ENCODE measurements at places on chromosomes 13 and 19. TPM values are rescaled to one million over a fixed set of nuclear protein-coding genes. Genes with fewer than 3 reads are reported as not detected.

DNA sequence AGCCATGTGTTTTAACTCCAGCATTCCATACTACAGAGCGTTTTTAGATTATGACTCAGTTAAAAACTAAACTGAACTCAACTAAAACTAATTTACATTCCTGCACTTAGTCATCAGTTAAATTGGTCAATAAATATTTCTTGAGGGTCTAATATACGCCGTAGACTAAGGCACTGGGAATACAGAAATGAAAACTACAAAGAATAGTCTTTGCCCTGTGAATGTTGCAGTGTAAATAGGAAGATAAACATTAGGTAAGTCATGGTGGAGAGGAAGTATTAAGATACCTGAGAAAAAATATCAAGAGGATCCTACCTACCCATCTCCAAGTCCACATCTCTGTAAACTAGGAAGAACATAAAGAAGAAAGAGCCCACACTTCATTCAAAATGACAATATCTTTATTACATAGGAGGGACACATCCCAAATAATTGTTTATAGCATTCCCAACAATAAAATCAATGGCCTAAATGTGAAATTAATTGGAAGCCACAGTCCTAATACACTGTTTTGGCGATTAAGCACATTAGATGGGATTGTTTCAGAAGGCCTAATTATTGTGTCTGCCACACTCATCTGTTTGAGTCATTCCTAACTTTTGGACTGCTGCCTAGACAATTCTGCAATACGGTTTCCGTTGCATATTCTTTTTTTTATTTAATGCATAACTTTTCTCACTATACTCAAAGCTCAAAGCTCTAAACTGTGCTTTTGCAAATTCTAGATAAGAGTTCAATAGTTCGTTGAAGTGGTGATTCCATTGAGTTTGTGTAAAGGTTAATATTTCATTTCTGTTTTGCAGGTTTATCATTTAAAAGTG lies 52.9 kb downstream of the MBNL2 start:
- DNase-seq = no peak

DNA sequence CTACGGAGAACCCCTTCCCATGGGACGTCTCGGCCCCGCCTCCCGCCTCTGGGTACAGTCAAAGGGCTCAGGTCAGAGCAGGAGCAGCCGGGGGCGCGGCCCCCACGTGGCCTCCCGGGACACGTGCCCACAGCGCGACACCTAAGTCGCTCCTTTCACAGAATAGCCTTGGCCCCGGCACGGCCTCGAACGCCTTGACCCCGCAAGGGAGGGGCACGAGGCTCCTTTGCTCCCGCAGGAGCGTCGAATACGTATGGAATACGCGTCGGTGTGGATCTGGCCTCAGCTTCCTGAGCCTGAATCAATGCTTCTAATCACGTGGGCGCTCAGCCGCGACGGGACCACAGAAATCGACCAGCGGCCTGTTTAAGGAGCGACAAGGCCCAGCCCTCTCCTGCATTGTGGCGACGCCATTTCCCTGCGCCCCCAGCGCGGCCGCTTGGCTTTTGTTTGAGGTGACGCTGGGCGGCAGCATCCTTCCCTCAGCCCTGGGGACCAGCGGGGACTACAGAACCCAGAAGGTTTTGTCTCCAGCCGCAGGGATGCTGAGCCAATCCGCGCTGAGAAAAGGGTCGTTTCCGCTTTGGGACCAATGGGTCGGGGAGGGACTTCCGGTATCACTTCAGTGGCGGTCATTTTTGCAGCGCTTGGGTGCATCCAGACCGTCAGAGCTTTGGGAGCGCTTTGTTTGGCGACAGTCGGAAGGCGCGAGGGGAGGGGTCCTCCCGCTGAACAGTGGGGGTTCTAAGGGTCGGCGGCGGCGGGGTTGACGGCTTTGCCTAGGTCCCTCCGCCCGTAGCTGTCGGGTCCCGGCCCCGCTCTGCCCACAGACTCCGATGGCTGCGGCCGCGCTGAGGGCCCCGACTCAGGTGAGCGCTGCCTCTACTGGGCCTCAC lies at the start of gene ZIK1:
ZIK1 (plus strand) TSS at position 625 of the 896 bp plus-strand sequence; CDS start at position 837, 212 bp downstream.
- no peak for DNase-seq

GRCh38 chr19:28235606-28236125 lies 977.3 kb downstream of the UQCRFS1 start:
- DNase-seq = no peak

DNA sequence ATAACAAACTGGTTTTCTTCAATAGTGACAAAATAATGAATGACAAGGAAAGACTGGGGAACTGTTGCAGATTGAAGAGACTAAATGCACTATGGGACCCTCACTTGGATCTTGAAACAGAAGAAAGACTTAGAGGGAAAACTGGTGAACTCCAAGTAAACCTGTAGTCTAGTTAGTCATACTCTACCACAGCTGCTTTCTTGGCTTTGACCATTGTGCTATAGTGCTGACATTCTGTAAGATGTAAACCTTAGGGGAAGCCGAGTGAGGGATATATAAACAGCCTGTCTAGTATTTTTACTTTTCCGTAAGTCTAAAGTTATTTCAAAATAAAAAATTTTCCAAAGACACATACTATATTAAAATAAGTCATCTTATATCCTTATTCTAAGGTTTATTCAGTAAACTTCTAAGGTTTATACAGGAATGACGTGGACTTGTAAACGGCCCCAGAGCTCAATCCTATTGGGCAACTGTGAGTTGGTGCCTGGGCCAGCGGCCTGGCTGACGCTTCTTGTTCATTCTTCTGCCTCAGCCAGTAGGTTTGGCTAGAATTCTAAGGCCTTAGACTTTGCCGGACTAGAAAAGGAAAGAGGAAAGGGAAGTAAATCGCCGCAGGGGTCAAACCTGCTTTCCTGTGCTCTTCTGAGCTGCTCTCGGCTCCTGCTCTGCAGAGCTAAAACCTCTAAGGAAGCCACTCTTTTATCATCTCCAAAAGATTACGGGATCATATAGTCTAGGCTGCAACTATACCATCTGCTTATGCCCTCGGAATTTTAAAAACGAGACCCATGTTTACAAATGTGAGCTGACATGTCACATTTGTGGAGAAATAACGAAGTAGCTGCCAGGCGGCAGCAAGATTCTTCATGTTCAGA lies 33.6 kb upstream of the UBE2L5 start:
- no peak for DNase-seq

GRCh38 chr13:19634256-19634740 lies 839 bp downstream of the MPHOSPH8 start:
- no peak for DNase-seq

GRCh38 chr19:5934069-5934401 lies 20.0 kb downstream of the CAPS start:
- DNase-seq = no peak

GRCh38 chr13:95113601-95114000 lies 187.7 kb downstream of the ABCC4 start:
- DNase-seq = no peak

DNA sequence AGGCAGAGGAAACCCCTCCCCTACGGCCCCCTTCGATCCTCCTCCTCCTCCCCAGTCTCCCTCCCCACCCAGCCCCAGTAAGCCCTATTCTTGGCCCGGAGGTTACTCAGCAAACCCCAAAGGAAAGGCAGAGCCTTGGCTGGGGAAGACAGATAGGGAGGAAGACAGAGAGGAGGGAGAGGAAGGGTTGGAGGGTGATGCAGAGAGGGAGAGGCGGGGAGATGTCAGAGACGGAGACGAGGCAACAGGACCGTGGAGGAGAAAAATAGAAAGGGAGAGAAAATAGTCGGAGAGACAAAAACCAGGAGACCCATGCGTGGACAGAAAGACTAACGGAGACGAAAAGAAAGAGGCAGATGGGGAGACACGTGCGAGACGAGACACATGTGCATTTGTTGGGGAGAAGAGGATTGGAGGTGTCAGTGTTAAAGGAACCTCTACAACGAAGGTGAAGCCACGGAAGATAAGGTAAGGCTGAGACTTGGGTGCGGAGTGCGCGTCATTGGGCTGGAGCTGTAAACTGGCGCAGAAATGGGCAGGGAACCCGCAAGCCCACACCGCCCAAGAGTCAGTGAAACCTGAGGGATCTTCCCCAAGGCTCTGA lies 2.9 kb downstream of the TGFB1 start:
- DNase-seq = no peak

DNA sequence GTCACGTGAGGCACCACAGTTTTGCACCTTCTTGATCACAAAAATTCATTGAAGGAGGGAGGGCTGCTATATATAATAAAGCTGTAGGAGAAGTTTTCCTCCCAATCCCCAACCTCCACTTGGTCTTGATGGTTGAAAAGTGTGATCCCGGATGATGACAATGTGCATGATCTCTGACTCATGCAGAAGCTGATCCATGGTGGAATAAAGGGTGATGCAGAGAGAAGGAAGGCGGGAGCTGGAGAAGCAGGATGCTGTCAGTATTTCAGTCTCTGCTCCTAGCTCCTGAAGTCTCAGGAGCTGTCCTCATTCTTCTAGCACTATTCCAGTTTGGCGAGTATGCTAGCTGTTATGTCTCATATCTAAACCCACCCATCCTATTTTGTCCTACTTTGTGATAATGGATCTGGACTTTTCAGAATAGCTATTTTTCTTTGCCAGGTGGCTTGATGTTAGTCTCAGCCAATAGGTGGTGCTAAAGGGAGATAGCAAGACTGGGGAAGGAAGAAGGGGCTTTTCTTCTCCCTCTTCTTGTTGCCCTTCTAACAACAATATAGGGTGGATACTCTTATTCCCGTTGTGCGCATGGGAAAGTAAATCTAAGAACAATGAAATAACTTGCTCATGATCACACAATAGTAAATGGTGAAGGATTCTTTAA lies 65.6 kb upstream of the HTR2A start:
- DNase-seq = no peak

DNA sequence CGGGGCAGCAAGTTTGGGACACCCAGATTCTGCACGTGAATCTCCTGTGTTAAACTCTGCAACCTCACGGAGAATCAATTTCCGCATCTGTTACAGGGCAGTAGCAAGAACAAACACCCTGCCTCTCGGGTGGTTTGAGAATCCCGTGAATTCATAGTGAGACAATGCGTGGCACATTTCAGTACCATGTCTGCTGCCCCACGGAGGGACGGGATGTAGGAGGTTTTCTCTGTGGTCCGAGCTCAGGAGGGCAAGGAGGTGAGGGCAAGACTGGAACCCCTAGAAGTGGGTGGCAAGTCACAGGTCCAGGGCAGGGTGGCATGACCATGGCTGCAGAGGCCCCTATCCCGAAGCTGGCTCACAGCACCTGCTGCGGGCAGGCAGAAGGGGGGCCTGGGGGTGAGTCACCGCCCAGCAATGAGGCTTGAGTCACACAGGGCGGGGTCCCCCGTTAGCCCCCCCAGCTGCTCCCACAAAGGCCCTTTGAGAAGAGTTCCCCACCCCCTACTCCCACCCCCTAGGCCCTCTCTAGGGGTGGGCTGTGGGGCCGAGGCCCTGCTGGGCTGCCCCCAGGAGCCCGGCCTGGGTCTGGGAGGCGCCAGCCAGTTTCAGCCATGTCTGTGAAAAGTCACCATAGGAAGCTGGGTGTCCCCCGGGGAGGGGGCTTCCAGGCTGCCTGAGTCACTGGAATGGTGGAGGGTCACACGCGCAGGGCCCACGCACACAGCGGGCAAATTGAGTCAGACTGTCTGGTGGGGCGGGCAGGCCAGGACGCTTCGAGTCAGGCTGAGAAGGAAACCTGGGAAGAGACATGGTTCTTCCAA lies 25.8 kb upstream of the NANOS3 start:
- DNase-seq = no peak

- DNase-seq = no peak
Observed at GRCh38 chr13:41060724-41061074, 610 bp upstream of the WBP4 start.

DNA sequence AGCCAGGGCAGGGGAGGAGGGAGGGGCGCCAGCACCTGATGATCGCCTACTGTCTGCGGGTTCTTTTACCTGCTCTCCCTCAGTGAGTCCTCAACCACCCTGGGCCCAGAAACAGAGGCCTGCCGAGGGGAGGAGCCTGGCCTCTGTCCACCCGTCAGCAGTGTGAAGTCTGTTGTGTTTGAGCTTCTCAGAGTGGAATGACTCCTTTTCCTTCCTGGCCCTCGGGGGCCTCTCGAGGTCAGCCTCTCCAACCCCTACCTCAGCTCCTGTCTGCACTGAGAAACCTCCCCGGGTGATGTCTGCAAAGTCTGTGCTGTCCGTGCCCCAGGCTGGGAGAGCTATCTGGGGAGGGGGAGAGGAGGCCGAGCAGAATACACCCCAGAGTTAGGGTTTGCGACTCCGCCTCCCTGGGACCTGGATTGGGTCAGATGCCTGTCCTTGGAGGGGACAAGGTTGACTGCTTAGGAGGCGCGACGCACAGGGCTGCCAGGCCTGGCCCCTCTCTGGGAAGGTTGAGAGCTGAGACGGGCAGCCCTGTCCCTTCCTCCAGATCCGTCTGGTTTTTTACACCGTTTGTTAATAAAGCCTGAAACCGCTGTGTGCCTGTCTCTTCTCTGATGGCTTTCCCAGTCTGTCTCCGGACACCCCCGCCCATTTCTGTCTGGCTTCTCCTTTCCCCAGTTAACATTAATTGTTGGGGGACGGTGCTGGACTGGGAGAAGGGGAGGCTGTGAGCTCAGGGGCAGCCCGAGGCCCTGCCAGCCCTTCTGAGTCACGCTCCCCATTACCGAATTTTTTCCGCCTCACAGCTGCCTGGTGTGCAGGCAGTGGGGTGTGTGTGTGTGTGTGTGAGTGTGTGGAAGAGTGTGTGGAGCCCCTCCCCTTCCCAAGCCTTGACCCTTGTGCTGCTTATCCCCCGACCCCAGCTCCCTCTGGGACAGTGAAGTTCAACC lies 989 bp upstream of the SSC5D start:
- no peak for DNase-seq

DNA sequence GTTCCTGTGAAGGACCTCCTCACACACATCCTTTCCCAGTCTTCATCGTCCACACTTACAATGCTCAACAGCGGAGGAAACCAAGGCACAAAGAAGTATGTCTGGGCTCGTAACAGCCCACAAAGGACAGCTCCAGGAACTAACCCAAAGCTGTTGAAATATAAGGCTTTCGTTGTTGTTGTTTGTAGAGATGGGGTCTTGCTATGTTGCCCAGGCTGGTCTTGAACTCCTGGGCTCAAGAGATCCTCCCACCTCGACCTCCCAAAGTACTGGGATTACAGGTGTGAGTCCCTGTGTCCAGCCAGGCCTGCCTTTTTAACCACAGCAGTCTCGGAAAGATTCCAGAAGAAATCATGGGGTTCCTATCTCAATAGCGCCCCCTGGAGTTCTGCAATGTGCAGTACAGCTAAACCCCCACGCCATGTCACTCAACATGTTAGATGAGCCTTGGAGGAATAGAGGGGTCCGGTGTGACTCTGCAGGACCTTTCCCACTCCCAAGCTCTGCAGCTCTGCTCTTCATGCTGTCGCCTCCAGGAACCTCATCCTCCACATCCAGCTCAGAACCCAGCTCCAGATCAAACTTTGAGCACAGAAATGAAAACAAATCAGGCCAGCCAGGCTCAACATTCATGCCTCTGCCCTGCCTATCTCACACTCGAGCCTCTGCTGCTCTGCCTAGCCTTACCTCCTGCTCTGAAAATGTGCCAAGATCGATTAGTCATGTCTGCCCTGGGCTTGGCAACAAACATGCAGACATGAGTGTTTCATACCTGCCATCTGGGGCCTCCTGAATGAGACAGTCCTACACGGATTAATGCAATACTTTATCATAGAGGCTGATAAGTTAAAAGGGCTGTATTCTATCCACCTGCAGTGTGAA lies 7.5 kb downstream of the PLA2G4C start:
- no peak for DNase-seq

GRCh38 chr13:67763384-67763783 lies 533.2 kb upstream of the PCDH9 start:
- DNase-seq = no peak

The RGS9BP gene
- 1.3 TPM for total RNA-seq

The SHD gene
- 0.46 TPM for total RNA-seq

The ZNF878 gene
- total RNA-seq = 2.1 TPM

The SERTAD3 gene
- total RNA-seq = 35.7 TPM

The CD33 gene
- 0.13 TPM for total RNA-seq

The CGB2 gene
- not detected for total RNA-seq

All from Panc1 (cell line).